ENCODE measurements at places on chromosomes 7 and 10.

GRCh38 chr10:46326971-46327370, 40.2 kb downstream of the ANTXRL start:
- no peak for DNase-seq

DNA sequence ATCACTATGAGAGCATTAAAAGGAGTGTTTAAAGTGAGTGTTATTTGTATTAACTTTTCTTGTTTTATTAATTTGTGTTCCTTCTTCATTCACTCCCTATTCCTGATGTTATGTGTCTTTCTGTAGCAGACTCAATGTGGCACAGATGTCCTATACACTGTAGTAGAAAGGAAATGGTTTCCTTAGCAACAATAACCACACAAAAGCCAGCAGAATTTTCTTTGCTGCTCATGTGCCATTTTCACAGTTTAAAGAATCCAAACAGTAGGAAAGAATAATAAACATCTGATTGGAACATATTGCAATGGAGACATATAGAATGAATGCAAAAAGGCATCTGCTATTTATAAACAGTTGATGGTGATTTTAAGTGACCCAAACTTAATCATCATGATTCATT, 763.6 kb downstream of the PHTF2 start:
- no peak for DNase-seq

DNA sequence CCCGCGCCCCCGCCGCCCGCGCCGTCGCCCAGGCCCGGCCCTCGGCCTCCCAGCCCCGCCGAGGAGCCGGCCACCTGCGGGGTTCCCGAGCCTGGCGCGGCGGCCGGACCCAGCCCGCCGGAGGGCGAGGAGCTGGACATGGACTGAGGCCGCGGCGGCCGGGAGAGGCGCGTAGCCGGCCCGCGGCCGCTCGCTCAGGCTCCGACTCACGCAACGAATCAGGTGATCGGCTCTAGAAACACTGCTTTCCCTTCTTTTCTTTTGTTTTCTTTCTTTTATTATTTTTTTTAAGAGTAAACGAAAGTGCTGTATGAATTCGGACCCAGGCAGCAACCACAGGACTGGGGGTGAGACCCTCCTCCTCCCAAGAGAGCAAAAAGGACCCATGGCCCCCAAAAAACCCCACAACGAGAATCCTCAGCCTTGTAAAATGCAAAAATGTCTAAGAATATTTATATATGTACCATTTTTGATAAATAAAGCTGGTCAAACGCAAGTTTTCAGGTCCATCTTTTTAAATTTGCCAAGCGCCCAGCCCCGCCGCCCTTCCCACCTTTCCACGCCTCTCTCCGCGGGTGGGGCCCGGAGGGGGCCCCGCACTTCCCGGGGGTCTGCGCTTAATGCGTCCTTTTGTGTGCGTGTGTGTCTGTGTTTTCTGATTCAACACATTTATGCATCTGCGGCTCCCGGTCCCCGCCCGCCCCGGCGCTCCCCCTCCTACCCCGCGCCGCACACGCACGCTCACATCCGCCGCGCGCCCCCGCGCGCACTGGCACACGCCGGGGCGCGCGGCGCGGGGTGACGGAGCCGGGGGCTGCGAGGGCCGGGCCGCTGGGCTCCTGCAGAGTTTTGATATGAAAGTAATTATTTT, 4.4 kb downstream of the UNCX start:
- no peak for DNase-seq

- DNase-seq = no peak
Observed at GRCh38 chr7:92925876-92926696, 89.7 kb upstream of the CDK6 start.

DNA sequence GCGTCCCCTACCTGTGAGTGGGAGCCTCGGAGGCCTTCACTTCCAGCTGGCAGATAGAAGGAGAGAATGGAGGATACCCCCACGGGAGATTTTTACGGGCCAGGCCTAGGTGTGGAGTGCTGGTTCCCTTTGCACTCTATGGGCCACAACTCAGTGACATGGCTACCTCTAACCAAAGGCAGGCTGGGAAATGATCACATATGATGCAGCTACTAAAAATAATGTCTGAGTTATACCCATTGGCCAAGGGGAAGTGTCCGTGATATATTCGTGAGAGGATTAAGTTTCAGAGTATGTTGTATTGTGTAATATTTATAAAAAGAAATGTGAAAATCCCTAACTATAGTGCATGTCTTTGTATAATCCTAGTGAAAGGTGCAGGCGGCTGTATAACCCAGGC, 13.5 kb upstream of the HIPK2 start:
- DNase-seq = no peak

DNA sequence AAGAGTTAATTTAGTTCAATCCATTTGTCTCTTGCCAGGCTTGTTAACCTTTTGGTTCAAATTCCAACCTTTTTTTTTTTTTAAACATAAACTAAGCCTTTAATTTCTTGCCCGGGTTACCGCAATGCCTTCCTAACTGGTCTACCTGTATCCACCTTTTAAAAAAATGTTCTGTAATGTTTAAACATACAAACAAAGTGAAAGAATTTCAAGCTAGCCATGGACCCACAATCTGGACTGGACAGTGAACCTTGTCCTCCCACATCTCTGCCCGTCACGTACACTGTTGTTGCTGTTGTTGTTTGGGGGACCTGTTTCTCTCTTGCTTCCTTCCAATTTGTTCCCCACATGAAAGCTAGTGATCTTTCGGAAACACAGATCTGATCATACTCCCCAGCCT, 724.7 kb upstream of the AUTS2 start:
- no peak for DNase-seq

GRCh38 chr10:47454008-47454779, 29.7 kb downstream of the ANXA8 start:
- DNase-seq = peak; percentile 28

- DNase-seq = no peak
Observed at GRCh38 chr7:12418452-12418851, 14.8 kb upstream of the VWDE start.

GRCh38 chr10:132861884-132862461, 76.0 kb upstream of the NKX6-2 start:
- DNase-seq = no peak

GRCh38 chr10:49619613-49620012, 5.8 kb downstream of the CHAT start:
- DNase-seq = no peak

GRCh38 chr7:1664711-1665548, 5.1 kb upstream of the ELFN1 start:
- DNase-seq = peak; percentile 81

DNA sequence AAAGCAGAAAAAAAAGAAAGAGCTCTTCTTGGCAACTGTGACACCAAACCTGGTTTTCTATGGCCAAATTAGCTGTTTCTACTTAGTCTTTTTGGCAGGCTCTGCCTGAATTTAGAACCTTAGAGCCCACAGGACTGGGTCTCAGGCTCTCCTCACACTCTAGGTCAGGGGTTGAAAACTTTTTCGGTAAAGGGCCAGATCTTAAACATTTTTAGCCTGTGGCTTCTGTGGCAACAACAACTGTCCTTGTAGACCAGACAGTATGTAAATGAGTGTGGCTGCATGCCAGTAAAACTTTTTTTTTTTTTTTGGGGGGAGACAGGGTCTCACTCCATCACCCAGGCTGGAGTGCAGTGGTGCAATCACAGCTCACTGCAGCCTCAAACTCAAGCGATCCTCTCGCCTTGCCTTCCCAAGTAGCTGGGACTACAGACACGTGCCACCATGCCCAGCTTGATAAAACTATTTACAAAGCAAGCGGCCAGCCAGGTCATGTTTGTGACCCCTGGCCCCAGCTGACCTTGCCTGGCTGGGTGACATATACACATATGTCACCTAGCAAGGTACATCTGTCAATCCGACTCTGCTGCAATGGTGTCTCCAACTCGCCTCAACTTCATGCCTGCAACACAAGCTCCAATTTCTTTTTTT, 17.4 kb downstream of the KPNA7 start:
- DNase-seq = peak; percentile 70

DNA sequence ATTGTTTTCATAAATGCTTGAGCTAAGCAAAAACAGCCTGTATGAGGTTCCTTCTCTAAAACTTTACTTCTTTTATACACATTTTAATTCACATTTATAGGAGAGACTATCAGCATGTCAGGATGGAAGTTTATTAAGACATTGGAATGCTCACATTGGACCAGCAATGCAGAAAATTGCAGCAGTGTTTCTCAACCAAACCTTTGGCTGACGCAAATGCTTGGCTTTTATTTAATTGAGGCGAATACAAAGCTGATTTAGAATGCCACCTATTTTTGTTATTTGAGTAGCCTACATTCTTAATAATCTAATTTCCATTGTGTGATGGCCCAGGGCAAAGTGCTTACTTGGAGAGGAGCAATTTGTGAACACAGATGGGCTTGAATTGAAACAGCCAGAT, 283.2 kb downstream of the ARL4A start:
- no peak for DNase-seq

- no peak for DNase-seq
Observed at GRCh38 chr7:7098280-7098818, 84.0 kb upstream of the C1GALT1 start.

- DNase-seq = no peak
Observed at GRCh38 chr10:69332278-69333010, 54.1 kb downstream of the HK1 start.

- DNase-seq = no peak
Observed at GRCh38 chr10:67606572-67606971, 89.4 kb downstream of the CTNNA3 start.

GRCh38 chr7:76512941-76513816, 2.8 kb downstream of the UPK3B start:
- no peak for DNase-seq

- DNase-seq = no peak
Observed at GRCh38 chr7:123823898-123824753, 20.8 kb upstream of the HYAL4 start.

DNA sequence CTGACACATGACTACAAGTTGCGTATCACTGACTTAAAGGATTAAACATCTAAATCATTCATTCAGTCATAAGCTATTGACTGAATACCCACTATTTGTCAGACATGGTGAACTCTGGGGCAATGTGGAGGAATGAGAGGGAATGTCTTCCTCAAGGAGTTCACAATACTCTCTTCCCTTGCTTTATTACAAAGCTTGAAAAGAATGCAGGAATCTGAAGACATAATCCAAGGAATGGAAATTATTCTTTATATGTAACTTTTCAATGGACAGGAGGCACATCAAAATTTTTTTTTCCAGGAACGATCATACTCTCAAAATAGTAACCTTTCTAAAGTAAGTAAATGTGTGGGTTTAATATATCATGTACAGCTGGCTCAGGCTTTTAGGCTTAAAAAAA, 111.9 kb downstream of the ATXN7L1 start:
- DNase-seq = no peak

- no peak for DNase-seq
Observed at GRCh38 chr7:15309872-15310271, 251.9 kb downstream of the AGMO start.

DNA sequence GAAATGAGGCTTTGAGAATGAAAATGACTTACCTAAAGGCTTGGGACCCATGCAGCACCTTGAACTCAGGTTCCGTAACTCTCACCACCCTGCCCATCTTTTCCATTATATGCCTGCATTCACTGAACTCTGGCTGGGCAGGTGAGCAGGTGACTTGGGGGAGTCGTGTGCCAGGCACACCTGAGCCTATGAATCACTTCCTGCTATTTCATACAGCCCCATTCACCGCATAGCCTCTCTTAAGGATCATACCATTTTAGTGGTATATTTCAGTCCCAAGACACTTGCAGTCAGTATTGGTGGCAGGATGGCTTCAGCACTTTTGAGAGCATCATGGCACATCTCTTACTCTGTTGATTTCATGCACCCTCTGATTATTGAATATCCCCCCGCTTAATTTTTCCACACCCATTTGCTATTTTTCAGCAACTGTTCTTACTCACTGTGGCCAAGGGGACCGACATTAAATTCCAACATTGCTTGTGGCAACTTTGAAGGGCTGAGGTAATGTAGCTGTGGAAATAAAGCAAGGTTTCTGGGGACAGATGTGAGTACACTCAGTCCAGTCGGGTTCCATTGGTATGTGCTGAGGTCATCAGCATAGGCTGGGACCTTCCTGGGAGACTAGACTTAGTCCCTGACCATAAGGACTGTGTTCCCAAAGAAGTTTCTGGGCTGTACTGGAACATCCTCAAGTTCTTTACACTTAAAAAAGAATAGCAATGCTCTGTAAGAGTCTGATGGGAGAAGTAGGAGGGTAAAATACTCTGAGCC, 39.8 kb upstream of the ZNF438 start:
- no peak for DNase-seq

- no peak for DNase-seq
Observed at GRCh38 chr10:11610166-11610825, 1.2 kb downstream of the USP6NL start.

DNA sequence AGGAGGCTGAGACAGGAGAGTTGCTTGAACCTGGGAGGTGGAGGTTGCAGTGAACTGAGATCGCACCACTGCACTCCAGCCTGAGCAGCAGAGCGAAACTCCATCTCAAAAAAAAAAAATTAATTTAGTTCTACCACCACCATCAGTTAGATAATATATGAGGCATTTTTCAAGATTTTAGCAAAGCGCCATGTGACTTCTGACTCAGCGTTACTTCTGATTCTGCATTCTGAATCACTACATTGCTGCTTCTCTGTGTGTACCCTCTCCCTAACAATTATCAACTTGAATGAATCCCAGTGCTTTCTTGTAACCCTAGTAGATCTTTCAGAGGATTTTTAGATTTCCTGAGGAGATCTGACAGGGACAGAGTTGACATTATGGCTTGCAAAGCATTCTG, 176.8 kb upstream of the SORCS1 start:
- no peak for DNase-seq

- no peak for DNase-seq
Observed at GRCh38 chr7:22150221-22150620, 204.5 kb upstream of the CDCA7L start.

- DNase-seq = no peak
Observed at GRCh38 chr7:155774947-155775346, 37.3 kb downstream of the SHH start.

GRCh38 chr7:36393826-36394225, 4.2 kb downstream of the ANLN start:
- DNase-seq = no peak

- no peak for DNase-seq
Observed at GRCh38 chr10:14063531-14064285, 267.0 kb downstream of the FRMD4A start.

DNA sequence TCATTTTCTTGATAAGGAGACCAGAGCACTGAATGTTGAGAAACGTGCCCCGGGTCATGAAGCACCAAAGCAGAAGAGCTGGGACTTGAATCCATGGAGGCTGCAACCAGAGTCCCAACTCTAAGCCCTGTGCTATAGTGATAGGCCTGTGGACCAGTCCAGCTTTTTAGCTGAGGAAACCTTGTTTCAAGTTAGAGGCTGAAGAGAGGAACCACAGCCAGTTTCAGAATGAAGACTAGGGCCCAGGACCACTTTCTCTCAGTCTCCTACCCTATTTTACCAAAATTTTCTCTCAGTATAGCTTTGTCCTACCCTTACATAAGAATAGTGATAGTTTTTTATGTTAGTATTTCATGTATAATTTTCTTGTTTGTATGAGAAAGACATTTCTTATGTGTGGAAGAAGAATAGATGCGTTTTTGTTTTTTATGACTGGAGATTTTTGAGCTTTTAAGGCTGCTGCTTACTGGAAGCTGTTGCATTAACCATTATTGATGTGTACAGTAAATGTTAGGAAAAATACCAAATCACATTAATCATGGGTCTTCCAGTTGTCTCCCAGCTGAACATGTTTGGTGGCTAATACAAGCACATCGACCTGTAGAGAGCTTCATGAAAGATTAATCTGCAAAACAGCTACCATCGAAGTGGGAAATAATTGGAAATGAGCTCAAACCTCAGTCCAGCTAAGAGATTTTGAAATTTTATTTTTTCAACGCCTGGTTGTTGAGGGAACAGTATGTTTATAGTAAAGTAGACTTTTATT, 45.0 kb upstream of the CSTF2T start:
- DNase-seq = no peak

- no peak for DNase-seq
Observed at GRCh38 chr7:152989889-152990380, 230.4 kb downstream of the ACTR3B start.
